Bronchial epithelial cell (primary cell): ENCODE measurements at places on chromosomes 6 and 20. TPM values are rescaled to one million over a fixed set of nuclear protein-coding genes. Genes with fewer than 3 reads are reported as not detected.

KCNK5 gene
- total RNA-seq = 0.26 TPM in 2 replicates

SLC22A7 gene
- total RNA-seq = not detected in 2 replicates

SMLR1 gene
- not detected in 2 replicates for total RNA-seq

PNPLA1 gene
- total RNA-seq = 0.26 and 1.2 TPM in 2 replicates

WFDC5 gene
- total RNA-seq = 0.79 and 4.1 TPM in 2 replicates

LGSN gene
- total RNA-seq = under 0.01 TPM in 2 replicates

DPPA5 gene
- not detected in 2 replicates for total RNA-seq
